ENCODE measurements at places on chromosomes 1 and 21.

DNA sequence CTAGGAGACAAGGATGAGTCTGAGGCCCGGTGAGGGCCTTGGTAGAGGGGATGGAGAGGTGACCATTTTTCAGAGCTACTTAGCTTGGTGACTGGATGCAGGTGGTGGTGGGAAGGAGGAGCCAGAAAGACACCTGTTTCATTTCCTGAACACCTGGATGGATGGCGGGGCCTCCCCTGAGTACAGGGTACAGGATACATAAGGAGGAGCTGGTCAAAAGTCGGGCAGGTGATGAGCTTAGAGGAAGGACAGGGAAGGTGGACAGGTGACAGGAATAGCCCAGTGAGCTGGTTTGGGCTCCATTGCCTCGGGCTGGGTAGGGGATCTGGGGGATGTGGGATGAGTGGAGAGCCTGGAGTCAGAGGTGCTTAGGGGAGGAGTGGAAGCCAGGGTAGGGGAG, 6.3 kb downstream of the FAAH start:
- H3K4me3 ChIP-seq, result no peak overlapping the region
- H3K27me3 ChIP-seq, result no peaks in the 10 kb centered on the region
- H3K27ac ChIP-seq, result no peak overlapping the region

DNA sequence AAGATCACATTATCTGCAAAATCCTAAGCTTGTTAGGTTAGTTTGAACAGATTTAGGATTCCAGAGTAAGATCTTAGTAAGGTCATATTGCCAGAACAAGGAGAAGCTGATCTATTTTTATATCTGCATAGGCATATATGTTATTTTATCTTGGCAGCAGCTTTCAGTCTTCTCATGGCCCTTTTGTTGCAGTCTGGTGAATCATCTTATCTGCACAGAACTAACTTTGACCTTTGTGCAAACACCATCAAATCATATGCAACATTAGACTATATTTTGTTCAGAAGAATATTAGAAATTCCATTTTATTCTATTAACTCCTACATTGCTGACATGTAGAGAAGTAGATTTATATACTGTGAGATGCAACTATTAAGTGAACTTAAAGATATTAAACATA, 107.3 kb downstream of the CLEC20A start:
- no peaks in the 10 kb centered on the region for H3K4me1 ChIP-seq
- no peak overlapping the region for H3K27ac ChIP-seq
- no peak overlapping the region for H3K4me3 ChIP-seq
- DNase-seq, result no peak

DNA sequence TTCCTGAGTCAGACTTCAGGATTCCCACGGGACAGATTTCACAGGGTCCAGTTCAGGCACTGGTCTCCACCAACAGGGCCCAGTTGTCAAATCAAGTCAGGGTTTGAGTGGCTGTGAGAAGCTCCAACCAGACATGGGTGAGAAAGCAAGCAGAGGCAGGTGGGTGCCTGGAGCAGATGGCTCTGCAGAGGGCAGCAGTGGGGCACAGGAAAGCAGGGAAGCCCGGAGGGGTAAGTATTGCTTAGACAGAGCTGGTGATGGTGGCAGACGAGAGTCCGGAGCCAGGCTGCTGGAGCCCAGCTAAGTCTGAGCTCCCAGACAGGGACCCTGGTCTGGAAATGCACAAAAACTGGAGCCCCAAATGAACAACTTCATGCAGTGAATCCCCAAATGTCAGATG, 40.4 kb downstream of the RIMS3 start:
- DNase-seq, result no peak
- no peak overlapping the region for H3K4me3 ChIP-seq
- no peaks in the 10 kb centered on the region for H3K27me3 ChIP-seq
- peaks cover 15% of the 10 kb centered on the region for H3K4me1 ChIP-seq
- H3K36me3 ChIP-seq, result no peaks in the 10 kb centered on the region
- H3K27ac ChIP-seq, result no peak overlapping the region

- no peaks in the 10 kb centered on the region for H3K4me1 ChIP-seq
- DNase-seq, result no peak
- H3K27me3 ChIP-seq, result no peaks in the 10 kb centered on the region
- no peak overlapping the region for H3K4me3 ChIP-seq
- no peaks in the 10 kb centered on the region for H3K36me3 ChIP-seq
- H3K27ac ChIP-seq, result no peak overlapping the region
Observed at GRCh38 chr1:57142999-57143398, 177.2 kb upstream of the C8B start.

GRCh38 chr1:66505671-66506392, 28.1 kb upstream of the SGIP1 start:
- no peaks in the 10 kb centered on the region for H3K27me3 ChIP-seq
- no peaks in the 10 kb centered on the region for H3K4me1 ChIP-seq
- H3K4me3 ChIP-seq, result no peak overlapping the region
- H3K36me3 ChIP-seq, result no peaks in the 10 kb centered on the region

- no peaks in the 10 kb centered on the region for H3K27me3 ChIP-seq
- no peak overlapping the region for H3K4me3 ChIP-seq
- H3K4me1 ChIP-seq, result no peaks in the 10 kb centered on the region
- no peak overlapping the region for H3K27ac ChIP-seq
Observed at GRCh38 chr21:25031750-25032149, 575.5 kb downstream of the MRPL39 start.

DNA sequence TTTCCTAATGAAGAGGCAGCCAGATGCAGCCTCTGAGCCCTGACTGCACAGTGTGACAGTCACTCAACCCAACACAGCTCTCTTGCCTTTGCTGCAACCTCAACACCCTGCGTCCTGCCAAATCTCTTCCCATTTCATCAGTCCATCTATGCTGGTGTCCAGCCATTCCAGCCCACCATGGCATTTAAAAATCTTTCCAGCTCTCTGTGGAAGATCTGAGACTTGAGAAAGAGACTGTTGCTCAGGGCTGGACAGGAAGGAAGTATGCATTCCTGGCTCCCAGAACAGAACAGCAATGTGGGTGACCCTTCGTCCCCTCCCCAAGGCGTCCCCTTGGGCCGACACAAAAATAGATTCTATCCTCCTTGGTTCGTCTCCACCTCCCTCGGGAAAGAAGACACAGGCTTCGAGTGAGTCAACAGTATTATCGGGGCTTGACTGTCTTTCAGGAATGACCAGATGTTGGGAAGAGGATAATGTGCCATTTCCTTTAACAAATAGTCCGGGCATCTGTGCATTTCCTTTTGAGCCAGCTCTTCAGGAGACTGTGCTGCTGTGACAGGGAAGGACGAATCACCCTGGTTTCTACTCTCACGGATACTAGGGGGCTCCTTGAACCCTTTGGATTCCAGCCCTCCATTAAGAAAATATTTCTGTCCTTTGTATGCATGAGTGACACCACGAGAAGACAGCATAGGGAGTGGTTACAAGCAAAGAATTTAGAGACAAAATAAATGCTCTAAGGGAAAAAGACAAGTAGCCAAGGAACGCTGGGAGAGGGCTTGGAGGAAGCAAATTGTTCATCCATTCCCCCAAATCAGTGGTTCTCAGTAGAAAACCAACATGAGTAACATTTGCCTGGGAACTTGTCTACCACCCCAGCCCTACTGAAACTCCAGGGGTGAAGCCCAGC, 111.4 kb upstream of the CDC42BPA start:
- no peaks in the 10 kb centered on the region for H3K4me1 ChIP-seq
- no peak overlapping the region for H3K27ac ChIP-seq
- H3K4me3 ChIP-seq, result no peak overlapping the region
- no peaks in the 10 kb centered on the region for H3K36me3 ChIP-seq
- H3K27me3 ChIP-seq, result no peaks in the 10 kb centered on the region
- no peak for DNase-seq

- H3K36me3 ChIP-seq, result no peaks in the 10 kb centered on the region
- H3K27ac ChIP-seq, result no peak overlapping the region
- no peak for DNase-seq
- peaks cover 3% of the 10 kb centered on the region for H3K4me1 ChIP-seq
- no peak overlapping the region for H3K4me3 ChIP-seq
Observed at GRCh38 chr21:42833859-42834725, 45.2 kb downstream of the WDR4 start.

DNA sequence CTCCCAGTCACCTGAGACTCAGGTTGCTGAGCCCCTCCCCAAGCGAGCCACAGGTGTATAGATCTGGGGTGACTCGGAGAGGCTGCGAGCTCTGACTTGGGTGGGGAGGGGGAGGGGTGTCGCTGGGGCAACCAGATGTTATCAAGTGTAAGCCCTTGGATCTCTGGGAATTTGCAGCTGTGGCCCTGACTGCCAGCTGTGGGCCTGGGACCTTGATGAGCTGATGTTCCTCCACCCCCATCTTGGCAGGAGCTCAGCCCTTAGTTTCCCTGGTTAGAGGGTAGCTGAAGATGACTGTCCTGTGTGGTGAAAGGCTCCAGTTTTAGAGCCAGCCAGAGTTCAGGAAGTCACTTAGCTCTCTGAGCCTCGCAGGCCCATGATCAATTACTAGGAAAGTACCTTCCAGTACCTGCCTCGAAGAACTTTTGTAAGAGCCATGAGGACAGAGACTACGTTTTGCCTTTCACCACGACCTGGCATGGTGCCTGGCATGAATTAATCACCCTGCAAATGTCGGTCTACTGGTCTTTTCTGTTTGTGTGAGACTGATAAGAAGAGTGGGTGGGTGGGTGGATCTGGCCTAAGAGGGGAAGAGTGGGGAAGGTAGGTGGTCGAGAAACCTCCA, 55.8 kb downstream of the YARS1 start:
- no peak overlapping the region for H3K4me3 ChIP-seq
- peak; percentile 26 for DNase-seq
- H3K36me3 ChIP-seq, result no peaks in the 10 kb centered on the region
- no peaks in the 10 kb centered on the region for H3K27me3 ChIP-seq
- H3K4me1 ChIP-seq, result peaks cover 14% of the 10 kb centered on the region
- H3K27ac ChIP-seq, result no peak overlapping the region

GRCh38 chr1:71839876-71840275, 442.5 kb downstream of the NEGR1 start:
- no peaks in the 10 kb centered on the region for H3K4me1 ChIP-seq
- H3K27me3 ChIP-seq, result no peaks in the 10 kb centered on the region
- DNase-seq, result no peak
- no peaks in the 10 kb centered on the region for H3K36me3 ChIP-seq
- H3K4me3 ChIP-seq, result no peak overlapping the region

DNA sequence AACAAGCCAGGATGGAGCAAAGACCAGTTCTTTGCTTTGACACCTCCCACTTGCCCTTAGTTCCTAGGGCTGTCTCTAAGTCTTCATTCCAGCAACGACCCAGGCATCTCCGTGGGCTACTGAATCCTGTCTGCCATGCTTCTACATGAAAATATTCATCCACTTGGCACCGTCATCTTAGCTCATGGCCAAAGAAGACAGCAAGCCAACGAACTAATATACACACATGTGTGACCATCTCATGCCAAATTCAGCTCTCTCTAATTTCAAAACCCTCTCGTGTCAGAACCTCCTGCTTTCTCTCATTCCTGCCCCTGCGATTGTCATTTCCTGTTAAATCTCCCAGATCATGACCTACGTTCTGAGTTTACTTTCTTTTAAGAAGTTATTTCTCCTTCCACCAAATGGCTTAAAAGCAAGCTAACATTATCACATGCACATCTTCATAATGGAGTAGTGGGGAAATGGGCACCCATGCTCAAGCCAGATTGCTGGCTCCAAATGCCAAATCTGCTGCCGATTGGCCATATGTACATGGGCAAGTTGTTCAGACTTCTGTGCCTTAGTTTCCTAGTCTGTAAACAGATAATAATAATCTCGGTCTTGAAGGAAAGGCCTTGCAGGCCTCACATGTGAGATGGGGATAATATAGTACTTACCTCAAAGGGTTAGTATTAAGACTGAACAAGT, 373.4 kb downstream of the USH2A start:
- no peak overlapping the region for H3K4me3 ChIP-seq
- DNase-seq, result no peak
- no peak overlapping the region for H3K27ac ChIP-seq
- H3K4me1 ChIP-seq, result no peaks in the 10 kb centered on the region
- no peaks in the 10 kb centered on the region for H3K36me3 ChIP-seq

- H3K27ac ChIP-seq, result no peak overlapping the region
- H3K27me3 ChIP-seq, result no peaks in the 10 kb centered on the region
- DNase-seq, result no peak
- H3K4me3 ChIP-seq, result no peak overlapping the region
- H3K4me1 ChIP-seq, result peaks cover 9% of the 10 kb centered on the region
- H3K36me3 ChIP-seq, result no peaks in the 10 kb centered on the region
Observed at GRCh38 chr21:33938381-33938780, 22.8 kb upstream of the ATP5PO start.

- no peak overlapping the region for H3K4me3 ChIP-seq
- no peak overlapping the region for H3K27ac ChIP-seq
- no peaks in the 10 kb centered on the region for H3K4me1 ChIP-seq
- no peak for DNase-seq
- no peaks in the 10 kb centered on the region for H3K36me3 ChIP-seq
Observed at GRCh38 chr1:223358826-223359225, 5.2 kb downstream of the SUSD4 start.

GRCh38 chr1:42209526-42210251, 45.1 kb upstream of the GUCA2A start:
- H3K27ac ChIP-seq, result no peak overlapping the region
- H3K4me1 ChIP-seq, result no peaks in the 10 kb centered on the region
- no peak for DNase-seq
- no peak overlapping the region for H3K4me3 ChIP-seq
- peaks cover 10% of the 10 kb centered on the region for H3K36me3 ChIP-seq

GRCh38 chr1:201625851-201626251, 86.9 kb downstream of the NAV1 start:
- no peak overlapping the region for H3K27ac ChIP-seq
- peaks cover 1% of the 10 kb centered on the region for H3K27me3 ChIP-seq
- DNase-seq, result no peak
- no peak overlapping the region for H3K4me3 ChIP-seq
- no peaks in the 10 kb centered on the region for H3K4me1 ChIP-seq

GRCh38 chr1:14538335-14538734, 60.1 kb upstream of the KAZN start:
- no peak overlapping the region for H3K27ac ChIP-seq
- no peak overlapping the region for H3K4me3 ChIP-seq
- H3K4me1 ChIP-seq, result 0 out of 2 replicates have a peak, but pooled peaks cover 3% of the 10 kb centered on the region
- DNase-seq, result no peak
- no peaks in the 10 kb centered on the region for H3K36me3 ChIP-seq

DNA sequence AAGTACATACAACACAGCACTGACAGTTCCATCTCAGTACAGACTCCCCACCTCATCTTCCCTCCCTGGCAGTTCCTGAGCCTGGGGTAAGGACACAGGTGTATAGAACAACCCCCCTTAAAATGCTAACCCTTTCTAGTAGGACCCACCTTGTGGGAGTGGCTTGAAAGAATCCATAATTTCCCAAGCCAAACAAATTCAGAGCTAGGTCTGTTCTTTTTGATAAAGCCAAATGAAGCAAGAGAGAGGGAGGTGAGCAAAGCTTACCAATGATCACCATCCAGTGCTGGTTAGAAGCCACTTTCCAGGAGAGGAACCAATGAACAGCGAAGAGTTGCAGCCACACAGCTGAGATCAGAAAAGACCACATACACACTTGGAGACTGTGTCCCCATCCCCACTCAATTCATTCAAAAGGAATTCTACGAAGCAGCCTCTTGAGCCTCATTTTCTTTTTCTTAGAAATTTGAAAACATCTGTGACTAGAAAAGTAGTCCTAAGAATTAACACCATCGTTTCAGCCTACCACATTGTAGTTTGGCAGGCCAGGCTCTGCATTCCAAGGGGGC, 9.2 kb downstream of the UBE2Q1 start:
- no peak overlapping the region for H3K27ac ChIP-seq
- H3K27me3 ChIP-seq, result no peaks in the 10 kb centered on the region
- H3K4me1 ChIP-seq, result peaks cover 16% of the 10 kb centered on the region
- H3K4me3 ChIP-seq, result 0 out of 2 replicates have a peak overlapping the region, but pooled peaks have one; percentile 8
- no peak for DNase-seq
- H3K36me3 ChIP-seq, result peaks cover 32% of the 10 kb centered on the region

- H3K4me3 ChIP-seq, result no peak overlapping the region
- peak; percentile 95 for DNase-seq
- no peaks in the 10 kb centered on the region for H3K36me3 ChIP-seq
- H3K27ac ChIP-seq, result peak overlapping the region; percentile 95
Observed at GRCh38 chr21:33380483-33380998, 22.7 kb upstream of the IFNGR2 start.

- DNase-seq, result no peak
- H3K4me1 ChIP-seq, result peaks cover 12% of the 10 kb centered on the region
- H3K27ac ChIP-seq, result no peak overlapping the region
- no peaks in the 10 kb centered on the region for H3K27me3 ChIP-seq
Observed at GRCh38 chr1:27233667-27234048, 774 bp upstream of the WDTC1 start.
